ENCODE measurements at places on chromosomes 1 and 21.

DNA sequence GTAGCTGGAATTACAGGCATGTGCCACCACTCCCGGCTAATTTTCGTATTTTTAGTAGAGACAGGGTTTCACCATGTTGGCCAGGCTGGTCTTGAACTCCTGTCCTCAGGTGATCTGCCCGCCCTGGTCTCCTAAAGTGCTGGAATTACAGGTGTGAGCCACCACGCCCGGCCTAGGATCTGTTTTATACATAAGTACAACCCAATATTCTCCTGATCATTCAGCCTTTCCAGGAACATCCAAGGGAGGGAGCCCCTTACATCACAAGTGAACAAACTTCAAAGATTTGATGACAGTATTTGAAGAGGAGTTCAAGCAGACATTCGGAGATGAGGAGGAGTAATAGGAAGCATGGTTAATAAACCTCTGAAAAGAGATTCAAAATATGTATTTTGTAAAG lies 54.9 kb upstream of the RAB3GAP2 start:
- no peak for DNase-seq

DNA sequence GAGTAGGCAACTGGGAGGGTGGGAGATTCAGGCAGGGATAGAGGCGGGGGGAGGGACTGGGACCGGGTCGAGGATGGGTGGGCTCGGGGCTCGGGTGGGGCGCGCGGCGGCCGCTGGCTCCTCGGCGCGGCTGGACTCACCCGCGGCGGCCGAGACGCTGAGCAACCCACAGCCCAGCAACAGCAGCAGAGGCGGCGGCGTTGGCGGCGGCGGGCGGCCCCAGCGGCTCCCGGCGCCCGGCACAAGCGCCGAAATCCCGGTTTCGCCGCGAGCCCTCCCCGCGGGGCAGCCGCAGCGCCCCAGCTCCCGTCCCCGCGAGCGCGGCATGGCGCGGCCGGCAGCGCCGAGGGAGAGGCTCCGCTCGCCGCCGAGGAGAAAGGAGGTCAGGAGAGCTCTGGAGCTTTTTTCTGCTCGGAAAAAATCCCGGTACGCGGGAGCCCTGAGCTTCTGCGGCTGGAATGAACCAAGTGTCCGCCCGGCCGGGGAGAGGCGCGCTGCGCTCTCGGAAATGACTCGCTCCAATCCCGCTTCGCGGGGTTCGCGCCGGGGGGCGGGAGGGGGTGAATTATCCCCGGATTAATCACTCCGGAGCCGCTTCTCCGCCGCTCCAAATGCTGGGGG lies at the start of gene CSMD2:
Gene CSMD2, minus strand, starts transcription at position 460 of the 621 bp plus-strand sequence. Its CDS starts 133 bp downstream, at position 327.
- DNase-seq: peak; percentile 45

- DNase-seq: peak; percentile 77
These were observed at the start of gene BTBD8 for GRCh38 chr1:92080128-92080985. BTBD8 (plus strand) TSS chr1:92080345; CDS start chr1:92080572, 227 bp downstream.

DNA sequence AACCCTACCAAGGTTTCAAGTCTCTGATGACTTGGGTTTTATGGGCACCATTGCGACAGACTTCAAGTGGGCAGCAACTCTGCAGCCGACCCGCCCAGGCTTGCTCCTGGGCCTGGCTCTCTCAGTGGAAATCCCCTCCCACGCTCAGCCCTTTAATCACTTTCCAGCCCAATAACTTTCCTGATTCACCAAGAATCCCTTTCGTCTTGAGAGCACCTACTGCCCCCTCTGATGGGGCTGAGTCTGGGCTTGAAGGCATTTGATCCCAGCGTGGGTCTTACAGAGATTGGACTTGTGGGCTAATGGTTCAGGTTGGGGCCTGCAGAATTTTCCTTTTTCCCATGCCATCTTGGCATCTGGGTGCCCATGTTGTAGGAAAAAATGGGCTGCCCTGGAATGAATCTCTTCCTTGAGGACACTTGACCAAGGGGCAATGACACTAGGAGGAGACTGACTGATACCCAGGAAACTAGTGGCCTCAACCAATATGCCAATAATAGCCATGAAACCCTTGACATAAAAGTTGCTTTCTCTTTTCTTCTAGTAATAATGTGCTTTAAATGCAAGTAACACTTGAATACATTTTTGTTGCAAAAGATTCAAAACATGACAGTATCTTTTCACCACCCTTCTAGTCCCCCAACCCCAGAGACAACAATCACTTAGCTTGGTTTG lies 7.8 kb upstream of the PHLDA3 start:
- no peak for DNase-seq

DNA sequence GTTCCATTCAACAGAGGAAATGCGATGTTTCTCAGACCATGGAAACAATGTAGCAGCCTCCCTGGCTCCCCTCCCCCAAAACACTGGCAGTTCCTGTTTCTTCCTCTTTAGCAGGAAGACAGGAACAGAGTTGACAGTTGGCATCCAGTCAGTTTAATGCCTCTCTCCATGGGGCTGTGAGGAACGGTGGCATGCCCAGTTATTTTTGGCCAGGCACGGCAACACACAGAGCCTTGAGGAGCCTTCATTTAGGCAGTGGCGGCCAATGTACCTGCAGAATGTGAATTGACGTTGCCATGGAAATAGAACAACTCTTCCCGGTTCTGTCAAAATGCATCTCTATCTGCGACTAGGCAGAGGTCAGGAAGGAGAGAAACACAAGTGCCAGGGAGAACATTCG lies 330.6 kb downstream of the DSCAM start:
- peak; percentile 48 for DNase-seq

DNA sequence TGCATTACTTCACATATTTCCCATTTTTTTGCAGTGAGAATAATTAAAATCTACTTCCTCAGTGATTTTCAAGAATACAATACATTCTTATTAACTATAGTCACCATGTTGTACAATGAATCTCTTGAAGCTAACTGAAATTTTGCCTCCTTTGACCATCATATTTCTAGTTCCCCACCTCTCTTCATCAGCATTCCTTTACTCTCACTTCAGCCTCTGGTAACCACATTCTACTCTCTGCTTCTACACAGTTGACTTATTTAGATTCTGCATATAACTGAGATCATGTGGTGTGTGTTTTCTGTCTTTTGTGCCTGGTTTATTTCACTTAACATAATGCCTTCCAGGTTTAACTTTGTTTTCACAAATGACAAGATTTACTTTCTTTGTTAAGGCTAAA lies 304.4 kb upstream of the LYPLAL1 start:
- no peak for DNase-seq

DNA sequence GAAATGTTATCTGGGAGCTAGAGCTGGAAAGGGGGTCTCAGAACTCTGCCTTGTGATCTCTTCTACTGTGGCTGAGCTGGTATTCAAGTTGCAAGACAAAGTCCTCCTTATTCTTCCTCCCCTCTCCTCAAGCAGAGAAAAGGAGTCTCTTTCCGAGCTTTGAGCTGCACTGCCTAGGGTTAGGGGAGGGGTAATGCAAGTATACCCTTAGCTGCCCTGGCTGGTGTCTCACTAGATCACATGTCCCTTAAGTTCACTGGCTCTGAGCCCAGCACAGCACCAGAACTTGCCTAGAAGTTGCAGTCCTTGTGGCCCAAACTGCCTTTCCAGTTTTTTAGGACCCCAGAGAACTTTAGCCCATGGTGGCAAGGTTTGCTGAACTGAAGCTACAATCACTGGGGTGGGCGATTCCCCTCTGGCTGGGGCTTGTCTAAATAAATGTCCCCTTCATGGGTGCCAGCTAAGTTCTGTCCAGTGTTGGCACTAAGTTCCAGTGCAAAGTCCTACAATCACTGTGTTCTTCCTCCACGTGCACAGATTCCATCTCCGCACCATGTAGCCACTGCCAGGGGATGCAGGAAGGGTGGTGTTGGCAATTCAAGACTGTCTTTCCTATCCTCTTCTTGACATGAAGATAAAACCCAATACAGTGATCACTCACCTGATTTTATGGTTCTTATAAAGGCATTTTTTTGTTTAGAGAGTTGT lies 22.7 kb upstream of the CHIA start:
- no peak for DNase-seq

- no peak for DNase-seq
These were observed 1.1 kb downstream of the THEM4 start for GRCh38 chr1:151908228-151908691.

GRCh38 chr1:107831921-107832320 lies 133.1 kb downstream of the VAV3 start:
- no peak for DNase-seq

DNA sequence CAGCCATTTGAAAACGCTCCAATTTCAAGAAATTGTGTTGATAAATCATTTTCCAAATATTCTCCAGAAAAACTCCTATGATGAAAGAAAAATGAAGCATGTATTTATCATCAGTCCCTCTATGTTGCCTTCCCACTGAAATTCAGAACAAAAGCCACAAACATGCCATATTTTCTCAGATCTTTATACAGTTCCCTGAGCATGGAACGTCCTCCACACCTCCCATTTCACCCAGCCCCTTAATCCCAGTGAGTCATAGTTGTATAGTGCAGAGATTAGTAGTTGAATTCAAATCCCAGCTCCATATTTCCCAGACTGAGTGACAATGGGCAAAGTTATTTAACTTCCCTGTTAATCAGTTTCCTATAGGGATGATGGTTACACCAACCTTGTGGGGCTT lies 20.6 kb upstream of the NPL start:
- no peak for DNase-seq

- no peak for DNase-seq
These were observed 28.9 kb downstream of the ODR4 start for GRCh38 chr1:186404454-186405051.

- DNase-seq: no peak
These were observed 1.3 kb upstream of the TXNIP start for GRCh38 chr1:145997718-145998023.

DNA sequence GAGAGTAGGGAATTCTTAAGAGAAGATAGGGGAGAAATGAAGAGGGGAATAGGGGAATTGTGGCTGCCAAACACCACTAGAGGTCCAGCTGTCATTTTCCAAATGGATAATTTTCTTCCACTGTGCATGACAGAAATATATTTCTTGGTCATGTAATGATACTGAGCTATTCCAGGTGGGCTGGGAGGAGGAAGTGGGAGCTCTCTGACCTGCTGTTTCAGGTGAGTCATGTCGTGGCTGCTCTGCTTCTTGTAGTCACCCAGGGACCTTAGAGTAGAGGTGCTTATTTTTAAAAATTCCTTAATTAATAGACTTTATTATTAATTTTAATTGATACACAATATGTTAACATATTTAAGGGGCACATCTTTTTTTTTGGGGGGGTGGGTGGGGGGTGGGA lies 11.9 kb downstream of the PDE4B start:
- no peak for DNase-seq

- DNase-seq: peak; percentile 23
These were observed 53.5 kb downstream of the CHD5 start for GRCh38 chr1:6126521-6127067.

- no peak for DNase-seq
These were observed 4.8 kb upstream of the ACTL8 start for GRCh38 chr1:17750333-17750732.

GRCh38 chr1:115531631-115532264 lies 110.0 kb upstream of the VANGL1 start:
- no peak for DNase-seq

GRCh38 chr1:184412472-184412871 lies 25.6 kb downstream of the C1orf21 start:
- DNase-seq: no peak

DNA sequence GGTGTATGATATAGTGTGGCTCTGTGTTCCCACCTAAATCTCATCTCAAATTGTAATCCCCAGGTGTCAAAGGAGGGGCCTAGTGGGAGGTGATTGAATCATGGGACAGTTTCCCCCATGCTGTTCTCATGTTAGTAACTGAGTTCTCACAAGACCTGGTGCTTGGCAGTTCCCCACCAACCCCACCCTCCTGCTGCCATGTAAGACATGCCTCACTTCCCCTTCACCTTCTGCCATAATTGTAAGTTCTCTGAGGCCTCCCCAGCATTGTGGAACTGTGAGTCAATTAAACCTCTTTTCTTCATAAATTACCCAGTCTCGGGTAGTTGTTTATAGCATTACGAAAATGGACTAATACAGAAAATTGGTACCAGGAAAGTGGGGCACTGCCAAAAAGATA lies 1705.3 kb downstream of the NCAM2 start:
- DNase-seq: no peak

GRCh38 chr21:43938751-43939442 lies 73.2 kb upstream of the TRAPPC10 start:
- DNase-seq: peak; percentile 62

DNA sequence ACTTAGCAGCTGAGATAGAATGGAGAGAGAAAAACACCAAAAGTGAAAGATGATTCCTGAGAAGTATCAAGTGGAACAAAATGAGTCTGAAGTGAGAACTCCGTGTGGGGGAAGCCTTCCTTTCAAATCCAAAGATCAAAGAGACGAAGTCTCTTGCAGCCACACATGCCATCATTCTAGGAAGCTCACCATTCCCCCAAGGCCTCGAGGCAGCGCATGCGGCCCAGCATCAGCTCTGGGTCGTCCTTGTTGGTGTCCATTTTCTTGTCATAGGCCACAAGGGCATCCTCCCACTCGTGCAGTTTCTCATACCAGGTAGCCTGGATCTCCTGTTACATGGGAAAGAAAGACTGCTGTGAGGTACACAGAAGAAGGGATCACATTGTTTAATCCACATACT lies 32.2 kb upstream of the ANGPTL7 start:
- no peak for DNase-seq

DNA sequence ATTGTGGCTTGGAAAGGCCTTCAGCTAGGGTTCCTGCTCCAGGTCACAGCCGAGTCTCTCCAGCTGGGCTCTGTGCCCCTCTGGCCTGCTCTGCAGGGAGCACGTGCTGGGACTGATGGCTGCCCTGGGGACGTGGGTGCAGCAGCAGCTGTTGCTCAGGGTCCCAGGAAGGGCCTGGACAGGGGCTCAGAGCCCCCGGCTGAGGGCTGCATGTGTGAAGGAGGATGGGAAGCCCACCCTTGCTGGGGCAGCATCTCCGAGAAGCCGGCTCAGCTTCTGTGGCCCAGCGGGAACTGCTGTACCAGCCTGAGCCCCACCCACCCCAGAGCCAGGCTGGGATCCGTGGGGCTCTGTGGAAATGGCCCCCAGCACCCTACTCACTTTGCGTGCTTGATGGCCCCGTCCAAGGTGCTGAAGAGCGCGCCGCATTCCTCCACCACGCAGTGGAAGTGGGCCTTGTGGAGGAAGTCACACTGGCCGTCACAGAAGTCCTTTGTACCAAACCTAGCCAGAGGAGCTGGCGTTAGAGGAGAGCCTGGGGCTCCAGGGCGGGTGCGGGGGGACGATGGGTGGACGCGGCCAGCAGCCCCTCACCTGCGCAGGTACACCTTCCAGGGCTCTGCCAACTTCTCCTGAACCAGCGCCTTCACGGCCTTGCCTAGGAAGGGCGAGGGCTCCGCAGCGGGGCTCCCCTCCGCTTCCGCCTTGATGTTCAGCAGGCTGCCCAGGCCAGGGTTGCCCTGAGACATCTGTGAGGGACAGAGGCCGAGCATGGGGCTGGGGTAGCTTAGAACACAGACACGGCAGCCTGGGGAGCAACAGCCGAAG lies 147.5 kb downstream of the CASZ1 start:
- DNase-seq: no peak

DNA sequence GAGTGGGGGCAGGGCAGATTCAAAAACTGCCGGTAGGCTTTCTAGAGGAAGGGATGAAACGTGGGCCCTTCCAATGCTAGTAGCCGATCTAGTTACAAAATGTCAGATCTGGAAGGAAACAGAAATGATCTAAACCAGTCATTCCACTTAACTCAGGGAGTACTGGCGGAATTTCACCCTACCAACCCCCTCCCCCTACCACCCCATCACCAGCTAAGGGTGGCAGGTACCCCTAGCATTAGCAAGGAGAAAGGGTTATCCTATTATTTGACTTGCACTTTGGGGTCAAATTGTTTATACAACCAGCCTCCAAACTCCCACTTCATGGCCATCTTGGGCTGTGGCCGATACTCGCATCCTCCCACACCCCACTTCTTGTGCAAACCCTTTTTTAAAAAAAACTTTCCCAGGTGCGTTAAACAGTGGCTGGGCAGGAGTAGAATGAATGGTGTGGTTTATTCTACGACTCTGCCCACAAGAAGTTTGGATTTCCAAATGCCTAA lies 644 bp upstream of the MRPL24 start:
- no peak for DNase-seq
